ENCODE measurements at places on chromosomes 1 and 21.

- DNase-seq = no peak
These were observed 7.4 kb upstream of the SVBP start for GRCh38 chr1:42824481-42825035.

DNA sequence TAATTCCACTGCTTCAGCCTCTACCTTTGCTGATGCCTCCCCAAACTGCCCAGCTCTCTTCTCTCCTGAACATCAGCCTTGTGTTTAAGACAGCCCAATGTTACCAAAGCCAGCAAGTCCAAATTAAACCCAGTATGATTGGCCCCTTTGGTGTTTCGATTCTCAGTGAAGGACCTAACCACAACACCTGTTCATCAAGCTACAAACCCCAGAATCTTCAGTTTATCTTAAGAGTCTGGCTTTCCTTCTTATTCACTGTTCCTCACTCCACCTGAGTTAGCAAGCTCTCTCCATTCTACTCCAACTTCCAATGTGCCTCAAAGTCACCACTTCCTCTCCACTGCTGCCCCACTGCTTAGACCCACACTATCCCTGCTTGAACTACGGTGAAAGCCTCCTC, 25.5 kb upstream of the ITPKB start:
- DNase-seq = no peak

GRCh38 chr1:192589813-192590212, 14.2 kb downstream of the RGS1 start:
- DNase-seq = no peak

- no peak for DNase-seq
These were observed 546 bp downstream of the KIF21B start for GRCh38 chr1:201022820-201023516.

GRCh38 chr1:177274687-177275211, 104.0 kb downstream of the BRINP2 start:
- DNase-seq = no peak

DNA sequence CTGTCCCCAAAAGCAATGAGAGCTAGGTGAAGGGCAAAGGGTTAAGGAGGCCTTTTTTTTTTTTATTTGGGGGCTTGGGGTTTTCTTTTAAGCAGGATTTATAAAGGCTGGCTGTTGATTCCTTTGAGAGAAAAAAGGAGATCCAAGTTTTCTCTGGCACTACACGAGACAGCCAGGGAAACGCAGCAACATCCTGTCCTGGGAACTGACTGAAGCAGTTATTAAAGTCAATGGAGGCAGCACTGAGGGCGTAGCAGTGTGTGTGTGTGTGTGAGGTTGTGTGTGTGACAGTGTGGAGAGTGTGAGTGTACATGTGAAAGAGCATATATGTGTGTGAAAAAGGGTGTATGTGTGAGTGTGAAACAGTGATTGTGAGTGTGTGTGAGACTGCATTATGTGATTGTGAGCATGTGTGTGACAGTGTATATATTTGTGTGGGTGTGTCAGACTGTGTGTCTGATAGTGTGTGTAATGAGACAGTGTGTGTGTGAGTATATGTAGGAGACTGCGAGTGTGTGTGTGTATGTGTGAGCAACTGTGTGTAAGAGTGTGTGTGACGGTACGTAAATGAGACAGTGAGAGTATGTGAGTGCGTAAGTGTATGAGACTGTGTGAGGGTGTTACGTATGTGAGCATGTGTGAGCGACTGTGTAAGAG, 65.9 kb upstream of the TIAM1 start:
- no peak for DNase-seq

- DNase-seq = peak; percentile 72
These were observed 96.7 kb upstream of the TRABD2B start for GRCh38 chr1:48093696-48094528.

DNA sequence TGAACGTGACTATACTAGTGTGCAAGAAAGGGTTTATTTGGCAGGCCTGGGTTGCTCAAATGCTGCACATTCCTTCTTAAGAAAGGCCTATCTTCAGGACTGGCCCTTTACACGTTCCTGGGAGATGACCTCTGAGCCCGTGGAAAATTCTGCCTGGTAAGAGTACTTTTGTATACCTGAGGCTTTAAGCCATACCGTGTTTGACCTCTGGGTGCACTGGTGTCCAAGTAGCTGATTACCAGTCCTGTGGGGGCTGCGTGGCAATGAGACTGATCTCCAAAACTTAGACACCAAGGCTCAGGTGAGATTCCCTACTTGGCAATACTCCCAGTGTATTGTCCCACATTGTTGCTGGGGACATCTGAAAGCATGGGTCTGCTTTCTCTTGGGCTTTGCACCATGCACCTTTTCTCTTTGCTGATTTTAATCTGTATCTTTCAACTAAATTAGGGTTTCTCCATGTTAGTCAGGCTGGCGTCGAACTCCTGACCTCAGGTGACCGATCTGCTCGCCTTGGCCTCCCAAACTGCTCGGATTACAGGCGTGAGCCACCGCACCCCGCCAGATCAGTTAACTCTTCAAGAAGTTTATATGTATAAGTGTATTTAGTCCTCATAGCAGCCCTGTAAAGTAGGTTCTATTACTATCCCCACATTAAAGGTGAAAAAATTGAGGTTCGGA, 44.5 kb downstream of the TRIM33 start:
- no peak for DNase-seq

Data from stimulated activated CD4-positive, alpha-beta T cell treated with anti-CD3 and anti-CD28 coated beads, Interleukin-12 subunit alpha, Interleukin-12 subunit beta, amount 100 ng/mL, for 24 hours (primary cell).